Stimulated activated CD8-positive, alpha-beta memory T cell treated with anti-CD3 and anti-CD28 coated beads, Interleukin-15, amount 100 ng/mL, for 24 hours (primary cell): ENCODE measurements at places on chromosomes 2 and 18.

- DNase-seq: no peak
Measured at GRCh38 chr2:206688990-206689389, 29.2 kb downstream of the DYTN start.

- no peak for DNase-seq
Measured at GRCh38 chr2:72833084-72833714, 7.4 kb upstream of the EXOC6B start.

DNA sequence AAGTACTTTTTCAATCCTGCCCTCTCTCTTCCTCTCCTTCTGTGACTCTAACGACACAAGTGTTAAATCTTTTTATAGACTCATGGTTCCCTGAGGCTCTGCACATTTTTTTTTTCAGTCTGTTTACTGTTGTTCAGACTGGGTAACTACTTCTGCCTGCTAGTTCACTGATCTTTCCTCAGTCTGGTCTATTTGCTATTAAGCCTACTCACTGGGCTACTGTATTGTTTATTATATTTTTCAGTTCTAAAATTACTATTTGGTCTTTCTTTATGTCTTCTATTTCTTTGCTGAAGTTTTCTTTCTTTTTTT, 21.3 kb downstream of the PPP3R1 start:
- no peak for DNase-seq

GRCh38 chr2:56680971-56681631, 497.3 kb downstream of the CCDC85A start:
- DNase-seq: no peak

- no peak for DNase-seq
Measured at GRCh38 chr18:10303171-10303570, 151.3 kb upstream of the APCDD1 start.

DNA sequence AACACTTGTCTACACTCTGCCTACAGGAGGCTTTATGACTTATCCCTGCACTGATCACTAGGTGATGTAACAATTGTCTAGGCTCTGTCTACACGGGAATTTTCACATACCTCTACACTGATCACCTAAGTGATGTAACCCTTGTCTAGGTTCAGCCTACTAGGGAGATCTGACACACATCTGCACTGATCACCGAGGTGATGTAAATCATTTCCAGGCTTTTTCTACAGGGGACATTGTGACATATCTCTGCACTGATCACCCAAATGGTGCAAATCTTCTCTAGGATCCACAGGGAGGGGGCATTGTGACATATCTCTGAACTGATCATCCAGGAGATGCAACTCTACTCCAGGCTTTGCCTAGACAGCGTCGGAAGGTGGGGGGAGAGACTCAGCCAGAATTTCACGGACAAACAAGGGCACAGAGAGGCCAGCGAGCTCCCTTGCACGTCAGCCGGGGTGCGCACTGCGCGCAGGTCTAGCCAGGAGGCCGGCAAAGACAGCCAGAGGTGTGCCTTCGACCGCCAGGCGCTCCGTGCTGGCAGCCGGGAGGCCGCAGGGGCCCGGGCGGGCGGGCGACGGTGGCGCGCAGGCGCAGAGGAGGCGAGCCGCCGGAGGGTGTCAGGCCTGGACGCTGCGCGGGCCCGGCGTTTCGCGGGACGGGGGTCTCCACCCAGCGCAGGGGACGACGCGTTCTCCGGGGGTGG, 46.9 kb upstream of the USP14 start:
- peak; percentile 49 for DNase-seq

- DNase-seq: no peak
Measured at GRCh38 chr2:168974428-168974827, 56.7 kb downstream of the ABCB11 start.

- DNase-seq: no peak
Measured at GRCh38 chr2:189013671-189014448, 39.7 kb downstream of the COL3A1 start.

DNA sequence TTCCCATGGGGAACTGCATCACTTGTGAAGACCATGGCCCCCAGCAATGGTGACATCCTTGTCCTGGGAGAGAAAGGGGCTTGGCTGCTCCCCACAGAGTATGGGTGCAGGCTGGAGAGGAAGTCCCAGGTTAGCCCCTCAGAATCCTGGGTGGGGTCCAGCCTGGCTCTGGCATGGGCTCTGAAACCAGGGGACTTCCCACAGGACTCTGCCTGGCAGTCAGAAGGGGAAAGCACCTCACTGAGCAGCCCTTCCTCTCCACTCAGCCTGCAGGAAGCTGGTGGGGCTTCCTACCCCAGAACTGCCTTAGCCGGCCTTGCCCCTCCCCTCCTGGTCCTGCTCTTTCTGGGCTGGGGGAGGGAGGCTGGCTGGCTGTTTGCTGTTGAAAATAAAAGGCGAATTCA, 3.7 kb downstream of the NEURL3 start:
- DNase-seq: no peak

GRCh38 chr2:84052043-84052442, 407.0 kb downstream of the SUCLG1 start:
- DNase-seq: no peak

GRCh38 chr2:17287183-17287582, 231.1 kb downstream of the RAD51AP2 start:
- no peak for DNase-seq

- DNase-seq: no peak
Measured at GRCh38 chr2:38075507-38076151, at the start of gene CYP1B1. CYP1B1 (minus strand) TSS chr2:38076151; CDS start chr2:38075388, 763 bp downstream.

- DNase-seq: no peak
Measured at GRCh38 chr2:226064932-226065570, 665.5 kb downstream of the NYAP2 start.

DNA sequence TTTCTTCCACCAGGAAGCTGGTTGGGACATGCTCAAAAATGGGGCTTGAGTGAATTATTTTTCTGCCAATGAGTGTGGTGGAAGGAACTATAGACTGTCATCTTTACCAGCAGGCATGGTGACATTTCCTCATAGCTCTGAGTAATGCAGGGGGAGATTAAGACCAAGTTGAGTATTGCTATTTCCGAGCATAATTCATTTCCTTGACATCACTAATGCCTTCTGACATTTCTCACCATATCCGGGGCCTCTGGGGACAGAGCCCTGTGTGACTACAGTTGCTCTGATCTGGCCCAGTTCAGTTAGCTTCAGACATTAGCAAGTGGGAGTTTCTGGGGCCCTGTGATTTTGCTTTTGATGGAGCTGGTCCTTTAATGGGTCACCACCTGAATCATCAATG, 410.4 kb downstream of the MEIS1 start:
- DNase-seq: no peak

GRCh38 chr2:65856928-65857327, 424.5 kb upstream of the SPRED2 start:
- DNase-seq: no peak

- no peak for DNase-seq
Measured at GRCh38 chr18:8468921-8469335, 140.3 kb upstream of the RAB12 start.

GRCh38 chr2:25072606-25073005, 30.7 kb downstream of the EFR3B start:
- DNase-seq: no peak

GRCh38 chr2:160324161-160324800, 124.2 kb upstream of the ITGB6 start:
- no peak for DNase-seq

DNA sequence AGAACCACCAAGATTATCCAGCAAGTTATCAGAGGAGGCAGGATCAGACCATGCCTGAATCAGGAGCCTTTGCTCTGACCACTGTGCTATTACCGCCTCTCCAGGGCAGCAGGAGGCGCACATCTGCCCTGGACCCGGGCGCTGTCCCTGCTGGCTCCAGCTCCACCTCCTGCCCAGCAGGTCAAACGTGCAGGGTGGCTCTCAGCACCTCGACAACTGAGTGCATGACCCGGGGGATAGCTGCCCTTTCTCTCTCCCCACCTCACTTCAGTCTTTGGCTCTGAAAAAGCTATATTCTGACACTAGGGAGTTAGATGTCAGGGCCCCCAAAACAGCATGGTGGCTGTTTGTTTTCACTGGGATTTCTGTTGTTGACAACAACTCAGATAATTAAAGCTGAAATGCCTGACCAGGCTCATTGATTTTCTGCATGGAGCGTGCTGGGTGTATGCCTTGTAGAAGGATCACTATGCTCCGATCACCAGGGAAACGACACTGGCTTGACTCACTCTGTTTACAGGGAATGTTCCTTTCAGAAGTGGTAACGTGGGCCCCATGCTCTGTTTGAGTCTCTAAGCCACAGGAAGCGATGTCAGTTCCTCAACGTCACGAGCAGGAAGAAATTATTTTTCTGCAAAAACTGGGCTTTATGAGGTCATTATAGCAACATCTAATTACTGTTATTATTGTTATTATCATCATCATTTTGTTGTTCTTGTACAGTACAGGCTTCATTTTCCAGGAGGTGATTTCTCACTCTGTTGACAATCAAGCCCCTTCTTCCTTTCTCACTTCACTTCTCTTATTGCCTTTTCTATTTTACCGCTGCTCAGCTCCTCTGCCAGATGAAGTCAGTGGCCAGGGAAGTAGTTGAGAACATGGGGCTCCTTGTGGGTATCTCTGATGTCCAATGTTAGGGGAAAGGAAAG, 125.6 kb downstream of the PLB1 start:
- DNase-seq: no peak

DNA sequence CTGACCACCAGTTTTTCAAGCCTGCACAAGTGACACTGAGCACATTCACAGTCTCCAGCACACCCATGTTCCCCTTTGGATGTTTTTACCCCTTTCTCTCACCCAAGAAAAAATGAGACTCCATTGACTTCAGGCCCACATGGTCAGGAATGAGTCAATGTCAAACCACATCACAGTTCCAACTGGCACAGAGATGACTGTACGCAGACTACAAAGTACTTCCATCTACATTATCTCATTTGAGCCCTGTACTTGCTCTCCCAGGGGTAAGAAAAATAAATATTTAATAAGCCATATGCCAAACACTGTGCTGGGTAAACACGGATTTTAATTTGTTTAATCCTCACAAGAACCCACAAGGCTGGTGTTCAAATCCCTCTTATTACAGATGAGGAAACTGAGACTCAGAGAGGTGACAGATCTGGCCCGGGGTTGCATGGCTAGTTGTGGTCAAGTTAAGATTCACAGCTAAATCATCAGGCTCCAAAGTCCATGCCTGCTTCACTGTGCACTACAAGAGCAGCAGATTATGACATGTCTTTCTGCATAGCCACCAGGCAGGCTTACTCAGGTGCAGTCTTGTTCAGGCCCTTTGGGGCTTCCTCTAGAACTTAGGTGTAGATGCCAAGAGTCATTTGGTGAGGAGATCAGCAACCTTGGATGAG, 106.1 kb downstream of the TXNL1 start:
- DNase-seq: no peak

GRCh38 chr18:60826346-60826745, 453.8 kb upstream of the MC4R start:
- no peak for DNase-seq

DNA sequence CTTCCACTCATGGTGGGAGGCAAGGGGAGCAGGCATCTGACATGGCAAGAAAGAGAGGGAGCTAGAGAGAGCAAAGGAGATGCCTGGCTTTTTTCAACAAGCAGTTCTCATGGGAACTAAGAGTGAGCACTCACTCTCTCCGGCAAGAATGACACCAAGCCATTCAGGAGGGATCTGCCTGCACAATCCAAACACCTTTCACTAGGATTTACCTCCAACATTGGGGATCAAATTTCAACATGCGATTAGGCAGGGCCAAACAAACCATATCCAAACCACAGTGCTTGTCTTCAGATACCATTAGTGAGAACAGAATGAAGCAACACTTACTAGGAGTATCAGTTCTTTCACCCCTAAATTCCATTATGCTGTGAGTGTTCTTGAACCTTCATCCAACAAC, 77.3 kb downstream of the FIGN start:
- DNase-seq: no peak

DNA sequence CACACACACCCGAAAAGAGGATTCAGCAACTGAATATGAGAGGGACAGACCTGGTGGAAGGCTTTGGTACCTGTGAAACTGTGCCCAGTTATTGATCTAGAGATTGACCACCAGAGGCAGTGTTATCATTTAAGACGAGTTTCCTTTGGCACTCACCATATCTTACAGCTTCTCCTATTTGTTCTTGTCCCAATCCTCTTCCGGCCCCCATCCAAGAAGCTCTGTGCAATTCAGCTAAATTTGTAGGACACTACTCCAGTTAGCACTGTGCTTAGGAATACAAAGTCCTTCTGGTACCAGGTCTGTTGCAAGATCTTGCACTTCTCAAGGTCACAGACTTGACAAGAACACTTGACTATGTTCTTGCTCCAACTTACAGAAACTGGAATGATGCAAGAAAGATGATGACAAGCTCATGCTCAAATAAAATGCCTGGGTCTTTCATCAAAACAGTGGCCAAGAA, 177.7 kb downstream of the TMEM247 start:
- DNase-seq: no peak

DNA sequence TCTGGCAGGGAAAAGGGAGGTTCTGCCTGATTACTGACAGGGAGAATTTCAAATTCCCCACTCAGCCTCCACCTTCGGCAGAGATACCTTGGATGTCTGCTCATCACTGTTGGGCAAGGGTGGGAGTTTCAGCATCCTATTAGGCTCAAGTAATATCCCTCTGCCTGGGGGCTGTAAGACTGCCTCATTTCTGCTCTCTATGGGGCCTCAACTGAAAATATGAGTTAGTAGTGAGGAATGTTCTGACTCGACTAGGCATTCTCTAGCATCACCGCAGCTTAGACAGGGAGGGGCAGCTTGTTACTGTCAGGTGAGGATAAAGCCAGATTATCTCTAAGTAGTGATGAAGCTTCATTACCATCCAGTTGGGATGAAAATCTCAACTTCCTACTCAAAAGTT, 87.7 kb upstream of the LRP1B start:
- no peak for DNase-seq

- no peak for DNase-seq
Measured at GRCh38 chr2:98378196-98378595, 31.9 kb downstream of the CNGA3 start.

DNA sequence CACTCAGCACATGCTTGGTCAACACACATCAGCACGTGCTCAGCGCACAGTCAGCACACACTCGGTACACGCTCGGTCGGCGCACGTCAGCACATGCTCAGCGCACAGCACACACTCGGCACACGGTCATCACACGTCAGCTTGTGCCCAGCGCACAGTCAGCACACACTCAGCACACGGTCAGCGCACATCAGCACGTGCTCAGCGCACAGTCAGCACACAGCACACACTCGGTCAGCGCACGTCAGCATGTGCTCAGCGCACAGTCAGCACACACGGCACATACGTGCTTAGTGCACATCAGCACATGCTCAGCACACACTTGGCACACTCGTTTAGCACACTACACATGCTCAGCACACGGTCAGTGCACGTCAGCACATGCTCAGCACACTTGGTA, 49.7 kb upstream of the NFATC1 start:
- no peak for DNase-seq

GRCh38 chr2:161400076-161400475, 16.0 kb upstream of the TBR1 start:
- DNase-seq: no peak

DNA sequence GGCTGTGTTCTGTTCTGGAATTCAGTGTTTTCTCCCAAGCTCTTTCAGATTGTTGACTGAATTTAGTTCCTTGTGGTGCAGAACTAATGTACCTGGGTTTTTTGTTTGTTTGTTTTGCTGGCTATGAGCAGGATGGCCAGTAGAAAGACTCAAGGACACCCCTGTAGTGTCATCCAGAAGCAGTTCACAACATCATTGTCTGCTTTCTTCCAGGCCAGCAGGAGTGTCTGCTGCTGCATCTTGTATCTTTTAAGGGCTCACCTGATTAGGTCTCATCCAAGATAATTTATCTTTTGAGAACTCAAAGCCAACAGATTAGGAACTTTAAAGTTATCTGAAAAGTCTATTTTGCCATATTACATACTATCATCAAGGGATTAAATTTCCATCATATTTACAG, 318.5 kb upstream of the MC4R start:
- DNase-seq: no peak

- no peak for DNase-seq
Measured at GRCh38 chr2:186103276-186103675, 364.7 kb downstream of the FSIP2 start.
